Epithelial cell of prostate (primary cell): ENCODE measurements at places on chromosomes 12 and 14.

- no peak for DNase-seq
These were observed 261 bp upstream of the MLH3 start for GRCh38 chr14:75051556-75051899.

DNA sequence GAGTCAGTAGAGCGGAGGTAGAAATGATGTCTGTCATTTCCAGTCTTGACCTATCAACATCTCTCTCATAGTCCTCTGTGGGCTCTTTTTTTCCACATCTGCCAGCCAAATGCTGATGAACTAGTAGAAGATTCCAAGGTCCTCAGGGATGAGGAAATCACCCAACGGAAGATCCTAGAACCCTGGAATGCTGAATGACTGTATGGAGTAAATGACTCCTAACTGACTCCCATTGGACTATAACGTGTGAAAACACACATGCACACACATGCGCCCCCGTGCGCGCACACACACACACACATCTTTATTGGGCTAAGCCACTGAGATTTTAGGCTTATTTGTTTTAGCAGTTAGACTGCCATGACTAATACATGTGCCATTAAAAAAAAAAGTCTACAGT, 159.2 kb downstream of the MYRFL start:
- no peak for DNase-seq

DNA sequence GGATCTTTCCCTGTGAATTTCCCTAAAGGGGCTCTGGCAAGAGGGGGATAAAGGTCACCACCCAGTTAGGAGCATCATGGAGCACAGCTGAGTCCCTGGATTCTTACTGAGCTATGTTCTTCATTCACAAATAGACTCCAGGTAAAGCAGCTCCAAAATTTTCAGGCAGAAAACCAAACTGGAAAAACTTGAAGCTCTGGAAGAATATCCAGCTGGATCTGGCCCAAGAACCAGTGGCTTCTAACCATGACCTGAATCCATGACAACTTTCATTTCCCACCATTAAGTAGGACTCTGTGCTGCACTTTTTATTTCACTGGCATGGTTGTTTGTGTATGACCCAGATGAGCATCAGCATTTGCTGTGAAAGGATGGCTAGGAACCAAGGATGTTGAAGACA, 180.4 kb upstream of the FKBP4 start:
- DNase-seq = no peak

GRCh38 chr14:104388541-104389325, 190.8 kb upstream of the C14orf180 start:
- DNase-seq = no peak

DNA sequence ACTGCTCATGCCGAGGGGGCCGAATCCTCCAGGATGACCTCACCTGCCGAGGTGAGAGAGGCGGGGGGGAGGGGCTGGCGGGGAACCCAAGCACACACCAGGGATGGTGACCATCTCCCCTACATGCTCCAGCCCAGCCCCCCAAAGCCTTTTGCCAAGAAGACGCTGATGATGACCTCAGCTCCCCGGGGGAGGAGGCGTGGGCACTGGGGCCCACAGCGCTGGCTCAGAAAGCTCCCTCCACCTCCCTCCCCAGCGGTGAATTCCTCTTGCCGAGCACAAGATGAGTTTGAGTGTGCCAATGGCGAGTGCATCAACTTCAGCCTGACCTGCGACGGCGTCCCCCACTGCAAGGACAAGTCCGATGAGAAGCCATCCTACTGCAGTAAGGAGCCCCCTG, 23.7 kb upstream of the NXPH4 start:
- no peak for DNase-seq

DNA sequence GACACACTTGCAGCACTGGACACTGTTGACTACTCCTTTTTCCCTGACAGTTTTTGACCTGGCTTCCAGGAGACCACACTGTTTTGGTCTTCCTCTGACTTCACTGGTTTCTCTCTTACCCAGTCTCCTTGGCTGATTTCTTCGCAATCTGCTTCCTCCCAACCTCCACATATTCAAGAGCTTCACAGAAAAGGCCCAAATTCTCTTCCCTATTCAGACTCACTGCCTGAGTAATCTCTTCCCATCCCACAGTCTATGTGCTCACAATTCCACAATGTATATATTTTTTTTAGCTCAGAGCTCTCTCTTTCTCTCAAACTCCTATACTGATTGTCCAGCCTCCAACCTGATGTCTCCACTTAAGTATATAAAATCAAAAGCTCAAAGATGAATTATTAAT, 115.4 kb downstream of the SINHCAF start:
- no peak for DNase-seq

DNA sequence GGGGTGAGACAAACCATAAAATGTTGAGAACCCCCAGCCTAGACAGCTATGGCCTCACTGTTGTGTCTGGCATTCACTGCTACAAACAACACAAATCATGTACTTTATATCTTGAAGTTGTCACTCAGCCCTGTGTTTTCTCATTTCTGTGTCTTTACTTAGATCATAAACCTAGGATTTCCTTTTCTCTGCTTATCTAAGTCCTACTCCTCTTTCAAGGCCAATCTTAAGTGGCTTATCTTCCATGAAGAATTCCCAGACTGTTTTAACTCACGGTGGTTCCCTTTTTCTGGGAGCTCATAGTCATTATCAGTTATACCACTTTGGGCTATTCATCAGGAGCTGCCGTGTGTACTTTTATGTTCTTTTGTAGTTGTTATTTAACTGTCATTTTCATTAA, 42.1 kb downstream of the FLRT2 start:
- no peak for DNase-seq

DNA sequence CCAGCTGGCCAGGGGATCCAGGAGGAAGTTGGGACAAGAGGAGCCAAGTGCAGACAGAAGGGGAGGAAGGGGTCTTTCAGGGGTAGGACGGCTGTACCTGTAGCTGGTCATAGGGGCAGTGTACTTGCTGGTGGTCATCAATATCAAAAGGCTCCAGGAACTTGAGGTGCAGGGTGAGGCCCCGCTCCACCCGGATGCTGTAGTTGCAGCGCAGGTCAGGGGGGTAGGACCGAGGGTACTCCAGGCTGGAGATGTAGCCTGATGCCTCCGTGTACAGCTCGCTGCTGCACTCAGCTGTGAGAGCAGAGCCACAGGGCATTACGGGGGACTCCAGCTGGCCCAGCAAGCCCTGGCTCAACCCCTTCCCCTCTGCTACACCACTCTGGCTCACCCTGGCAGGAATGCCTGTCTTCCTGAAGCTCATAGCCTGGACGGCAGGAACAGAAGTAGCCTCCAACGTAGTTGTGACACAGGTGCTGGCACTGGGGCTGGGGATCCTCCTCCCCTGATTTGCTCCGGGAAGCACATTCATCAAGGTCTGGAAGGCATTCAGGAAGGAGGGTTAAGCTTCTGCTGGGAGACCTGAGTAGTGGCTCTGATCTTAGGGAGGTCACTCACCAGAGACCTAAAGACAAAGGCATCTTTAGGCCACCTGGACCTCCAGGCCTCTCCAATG, 2.9 kb downstream of the C1R start:
- DNase-seq = no peak

DNA sequence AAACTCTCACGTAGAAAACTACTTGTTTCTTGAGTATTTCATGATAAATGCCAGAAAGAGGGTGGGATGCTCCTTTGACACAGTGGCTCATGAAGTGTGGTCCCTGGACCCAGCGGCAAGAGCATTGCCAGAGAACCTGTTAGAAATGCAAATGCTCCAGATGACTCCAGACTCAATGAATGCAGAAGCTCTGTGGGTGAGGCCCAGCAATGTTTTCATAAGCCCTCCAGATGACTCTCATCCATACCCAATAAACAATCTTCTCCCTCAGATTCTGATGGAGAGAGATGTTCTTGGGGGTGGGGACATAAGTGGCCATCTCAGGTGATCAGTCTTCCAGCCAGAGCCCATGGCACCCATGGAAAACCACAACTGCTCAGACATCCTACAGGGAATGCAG, 88.9 kb downstream of the SMOC1 start:
- no peak for DNase-seq

DNA sequence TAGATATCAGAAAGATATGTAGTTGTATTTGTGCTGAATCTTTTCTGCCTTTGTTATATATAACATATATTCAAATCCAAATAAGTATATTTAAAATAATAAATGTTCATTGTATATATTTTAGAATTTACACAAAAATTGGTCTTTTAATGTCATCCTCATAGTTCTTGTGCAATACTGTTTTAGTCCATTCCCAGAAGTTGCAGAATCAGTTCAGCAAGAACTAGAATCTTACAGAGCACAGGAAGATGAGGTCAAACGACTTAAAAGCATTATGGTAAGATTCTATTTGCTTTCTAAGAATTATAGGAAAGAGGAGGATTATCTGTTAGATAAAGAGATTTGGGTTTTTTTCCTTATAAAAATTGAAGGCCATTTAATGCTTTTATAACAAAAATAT, 51.0 kb downstream of the SCFD1 start:
- DNase-seq = no peak

- no peak for DNase-seq
These were observed 7.5 kb upstream of the MSI1 start for GRCh38 chr12:120376416-120376815.

DNA sequence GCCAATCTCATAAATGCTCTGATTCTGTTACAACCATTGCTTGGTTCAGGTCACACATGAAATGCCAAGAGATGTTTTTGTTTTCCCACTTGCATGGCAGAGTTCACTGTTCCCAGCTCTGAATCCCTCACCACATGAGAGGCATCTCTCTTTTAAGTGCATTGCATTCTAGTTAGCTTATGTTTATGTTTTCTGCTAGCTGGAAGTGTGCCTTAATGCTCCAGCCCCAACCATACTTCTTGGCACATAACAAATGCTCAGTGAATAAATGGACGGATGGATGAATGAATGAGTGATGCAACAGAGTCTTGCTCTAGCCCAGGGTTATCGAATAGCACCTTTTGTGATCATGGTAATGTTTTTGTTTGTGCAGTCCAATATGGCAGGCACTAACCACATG, 197.3 kb downstream of the PPM1H start:
- no peak for DNase-seq

DNA sequence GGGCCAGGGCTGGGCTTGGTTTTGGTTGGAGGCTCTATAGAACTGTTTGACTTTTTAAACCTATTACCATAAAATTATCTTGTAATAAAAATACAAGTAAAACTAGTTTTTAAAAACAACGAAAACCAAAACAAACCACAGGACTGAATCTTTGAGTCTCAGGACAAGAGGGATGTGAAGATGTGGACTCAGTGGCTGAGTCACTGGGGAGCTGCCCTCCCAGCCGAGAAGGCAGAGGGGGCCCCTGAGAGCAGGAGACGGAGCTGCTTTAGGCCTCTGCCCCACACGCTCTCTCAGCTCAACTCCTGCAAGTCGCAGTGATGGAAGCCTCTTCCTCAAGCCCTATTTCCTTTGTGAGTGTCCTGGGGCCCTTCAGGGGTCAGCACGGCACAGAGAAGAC, 59.0 kb downstream of the CDC42BPB start:
- no peak for DNase-seq

DNA sequence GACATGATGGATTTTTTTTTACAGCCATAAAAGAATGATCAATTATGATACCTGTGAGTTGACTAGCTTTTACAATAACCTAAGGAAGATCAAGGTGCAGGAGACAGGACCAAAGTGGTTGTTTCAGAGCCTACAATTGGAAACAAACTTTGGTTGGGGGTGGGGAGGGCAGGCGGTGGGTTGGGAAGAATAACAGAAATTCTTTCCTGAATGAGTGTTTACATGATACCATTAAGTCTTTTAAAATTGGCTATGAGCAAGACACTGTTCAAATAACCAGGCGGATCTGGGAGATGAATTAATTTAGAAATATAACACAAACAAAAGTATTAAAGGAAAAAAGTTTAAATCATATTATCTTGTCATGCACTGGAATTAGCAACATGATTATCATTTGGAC, 7.2 kb downstream of the NFYB start:
- no peak for DNase-seq

DNA sequence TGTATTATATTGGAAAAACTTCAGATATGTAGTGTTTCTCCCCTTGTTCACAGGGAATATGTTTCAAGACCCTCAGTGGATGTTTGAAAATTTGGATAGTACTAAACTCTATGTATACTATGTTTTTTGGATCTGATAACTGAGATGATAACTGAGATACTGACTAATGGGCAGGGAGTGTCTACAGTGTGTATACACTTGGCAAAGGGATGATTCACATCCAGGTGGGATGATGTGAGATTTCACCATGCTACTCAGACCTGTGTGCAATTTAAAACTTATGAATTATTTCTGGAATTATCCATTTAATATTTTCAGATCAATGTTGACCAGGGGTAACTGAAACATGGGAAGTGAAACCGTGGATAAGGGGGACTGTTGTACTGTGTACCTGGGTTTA, 13.8 kb downstream of the RAD51B start:
- DNase-seq = no peak

- no peak for DNase-seq
These were observed 42.4 kb upstream of the CCDC175 start for GRCh38 chr14:59619061-59619460.

DNA sequence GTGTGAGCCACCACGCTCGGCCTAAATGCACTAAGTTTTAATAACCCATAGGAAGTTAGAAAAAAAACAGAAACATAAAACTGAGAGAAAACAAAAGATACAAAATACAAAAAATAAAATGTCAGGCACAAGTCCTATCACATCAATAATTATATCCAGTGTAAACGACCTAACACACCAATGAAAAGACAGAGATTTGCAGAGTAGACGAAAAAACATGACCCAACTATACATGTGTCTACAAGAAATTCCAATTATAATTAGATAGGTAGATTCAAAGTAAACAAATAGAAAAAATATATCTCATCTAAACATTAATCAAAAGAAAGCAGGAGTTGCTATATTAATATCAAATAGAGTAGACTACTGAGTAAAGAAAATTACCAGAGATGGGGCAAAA, 69.4 kb upstream of the NUDT4 start:
- DNase-seq = no peak

- no peak for DNase-seq
These were observed 39.1 kb downstream of the FNTB start for GRCh38 chr14:65025818-65026217.

GRCh38 chr14:101364503-101365328, 196.6 kb upstream of the DIO3 start:
- no peak for DNase-seq

DNA sequence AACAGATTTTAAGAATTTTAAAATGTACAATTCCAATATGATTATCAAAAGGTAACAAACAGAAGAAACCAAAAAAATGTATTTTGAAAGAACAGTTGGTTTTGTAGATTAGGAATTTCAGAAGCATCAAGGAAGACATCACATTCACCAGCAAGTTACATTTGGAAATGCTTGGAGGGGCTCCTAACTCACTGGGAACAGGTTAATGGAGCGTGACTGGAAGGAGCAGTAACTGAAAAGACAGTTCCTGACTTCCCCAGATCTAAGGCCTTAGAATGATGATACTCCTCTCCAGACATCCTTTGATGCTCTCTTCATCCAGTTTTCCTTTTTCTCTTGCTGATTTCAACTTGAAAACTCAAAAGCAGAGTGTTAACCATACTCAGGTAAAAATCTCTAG, 220.0 kb upstream of the EGLN3 start:
- DNase-seq = no peak

DNA sequence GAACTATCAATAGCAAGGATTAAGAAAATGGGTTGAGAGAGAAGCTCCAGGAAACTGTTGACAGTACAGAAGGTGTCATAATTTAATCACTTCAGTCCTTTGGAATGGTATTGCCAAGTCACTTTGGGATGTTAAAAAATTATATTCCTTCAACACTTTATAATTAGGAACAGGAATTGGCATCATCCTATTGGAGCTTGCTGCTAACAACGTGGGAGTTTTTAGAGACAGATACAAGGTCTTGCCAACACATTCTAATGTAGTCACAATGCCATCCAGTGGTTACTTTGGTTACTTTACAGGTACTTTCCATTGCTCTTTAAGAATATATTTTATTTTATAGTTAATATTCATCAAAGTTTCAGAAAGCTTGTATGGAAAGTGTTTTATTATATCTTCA, 310.1 kb downstream of the SYT1 start:
- DNase-seq = peak; percentile 5
